Activated CD4-positive, alpha-beta memory T cell treated with anti-CD3 and anti-CD28 coated beads, Interleukin-2, amount 10 ng/mL, durations not matched to agents 7 days and 5 days (primary cell): ENCODE measurements at places on chromosomes 4 and X. TPM values are rescaled to one million over a fixed set of nuclear protein-coding genes. Genes with fewer than 3 reads are reported as not detected.

Gene CT45A1
- not detected for total RNA-seq

Gene PIGA
- 27.8 TPM for total RNA-seq

GRCh38 chr4:163161536-163162205 is 5.0 kb downstream of the NAF1 start:
- no peak for DNase-seq
- H3K27me3 ChIP-seq = no peaks in the 10 kb centered on the region
- no peak overlapping the region for H3K4me3 ChIP-seq

DNA sequence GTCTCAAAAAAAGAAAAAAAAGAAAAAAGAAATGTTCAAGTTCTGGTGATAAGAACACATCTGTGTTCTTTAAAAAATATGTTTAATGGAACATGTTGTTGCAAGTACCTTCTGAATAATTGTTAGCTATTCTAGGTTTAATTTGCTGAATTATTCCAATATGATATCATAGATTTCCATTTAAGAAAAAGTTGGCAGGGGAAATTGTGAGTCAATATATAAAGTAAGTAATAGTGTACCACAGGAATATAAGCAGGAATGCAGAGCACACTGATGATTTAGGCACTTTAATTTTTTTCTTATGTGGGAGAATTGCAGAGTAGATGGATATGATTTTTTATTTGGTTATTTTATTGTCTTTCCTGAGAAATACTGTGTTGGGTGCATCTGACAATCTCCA is 190.7 kb downstream of the RPA4 start:
- no peaks in the 10 kb centered on the region for H3K4me1 ChIP-seq
- H3K27ac ChIP-seq = no peak overlapping the region
- no peaks in the 10 kb centered on the region for H3K27me3 ChIP-seq
- no peak for DNase-seq

- no peak overlapping the region for H3K4me3 ChIP-seq
- H3K36me3 ChIP-seq = no peaks in the 10 kb centered on the region
- no peaks in the 10 kb centered on the region for H3K4me1 ChIP-seq
- no peak overlapping the region for H3K27ac ChIP-seq
Measured at GRCh38 chrX:123222920-123223319, 38.8 kb downstream of the GRIA3 start.

DNA sequence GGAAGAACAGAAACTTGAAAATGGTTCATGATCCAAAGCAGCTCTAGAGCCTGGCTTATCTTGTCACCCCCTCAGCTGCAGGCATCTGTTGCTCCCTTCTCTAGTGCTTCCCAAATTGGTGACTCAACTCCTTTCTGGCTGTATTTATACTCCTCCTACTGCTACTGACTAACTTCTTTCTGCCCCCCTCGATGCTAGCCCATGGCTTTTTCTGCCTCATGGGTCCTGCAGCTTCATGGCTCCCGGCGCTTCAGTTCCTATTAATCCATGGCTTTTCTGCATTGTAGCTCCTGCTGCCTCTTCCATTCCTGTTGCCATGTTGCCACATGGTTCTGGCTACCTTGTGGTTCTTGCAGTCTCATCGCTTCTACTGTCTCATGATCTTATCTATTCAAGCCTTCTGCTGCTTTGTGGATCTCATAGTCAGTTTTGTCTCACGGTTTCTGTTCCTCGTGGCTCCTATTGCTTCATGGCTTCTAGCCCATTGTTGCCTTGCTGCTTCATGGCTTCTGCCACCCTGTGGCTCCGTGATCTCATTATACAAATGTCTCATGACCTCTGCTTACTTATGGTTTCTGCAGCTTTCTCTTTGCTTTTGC is 48.1 kb downstream of the SMC1A start:
- no peak overlapping the region for H3K27ac ChIP-seq
- DNase-seq = no peak
- peaks cover 23% of the 10 kb centered on the region for H3K36me3 ChIP-seq
- no peak overlapping the region for H3K4me3 ChIP-seq
- no peaks in the 10 kb centered on the region for H3K27me3 ChIP-seq

DNA sequence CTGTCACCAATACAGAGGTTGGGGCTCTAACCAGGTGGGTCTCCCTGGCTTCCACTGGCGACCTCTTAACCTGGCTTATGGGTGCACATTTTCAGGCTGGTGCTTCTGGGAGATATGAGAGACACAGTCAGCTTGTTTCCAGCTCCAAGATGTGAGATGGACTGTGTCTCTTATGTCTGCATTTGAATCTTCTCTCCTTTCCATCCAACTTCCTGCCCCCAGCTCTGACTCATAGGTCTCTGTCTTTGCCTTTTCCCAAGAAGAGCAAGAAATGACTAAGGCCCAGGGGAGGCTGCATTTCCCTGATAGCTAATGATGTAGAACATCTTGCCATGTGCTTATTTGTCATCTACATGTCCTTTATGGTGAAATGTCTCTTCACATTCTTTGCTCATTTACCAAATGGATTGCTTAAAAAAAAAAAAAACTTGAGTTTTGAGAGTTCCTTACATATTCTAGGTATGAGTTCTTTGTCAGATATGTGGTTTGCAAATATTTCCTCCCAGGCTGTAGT is 3.2 kb upstream of the UXT start:
- H3K27me3 ChIP-seq = no peaks in the 10 kb centered on the region
- peak overlapping the region; percentile 74 for H3K27ac ChIP-seq
- H3K36me3 ChIP-seq = peaks cover 17% of the 10 kb centered on the region

DNA sequence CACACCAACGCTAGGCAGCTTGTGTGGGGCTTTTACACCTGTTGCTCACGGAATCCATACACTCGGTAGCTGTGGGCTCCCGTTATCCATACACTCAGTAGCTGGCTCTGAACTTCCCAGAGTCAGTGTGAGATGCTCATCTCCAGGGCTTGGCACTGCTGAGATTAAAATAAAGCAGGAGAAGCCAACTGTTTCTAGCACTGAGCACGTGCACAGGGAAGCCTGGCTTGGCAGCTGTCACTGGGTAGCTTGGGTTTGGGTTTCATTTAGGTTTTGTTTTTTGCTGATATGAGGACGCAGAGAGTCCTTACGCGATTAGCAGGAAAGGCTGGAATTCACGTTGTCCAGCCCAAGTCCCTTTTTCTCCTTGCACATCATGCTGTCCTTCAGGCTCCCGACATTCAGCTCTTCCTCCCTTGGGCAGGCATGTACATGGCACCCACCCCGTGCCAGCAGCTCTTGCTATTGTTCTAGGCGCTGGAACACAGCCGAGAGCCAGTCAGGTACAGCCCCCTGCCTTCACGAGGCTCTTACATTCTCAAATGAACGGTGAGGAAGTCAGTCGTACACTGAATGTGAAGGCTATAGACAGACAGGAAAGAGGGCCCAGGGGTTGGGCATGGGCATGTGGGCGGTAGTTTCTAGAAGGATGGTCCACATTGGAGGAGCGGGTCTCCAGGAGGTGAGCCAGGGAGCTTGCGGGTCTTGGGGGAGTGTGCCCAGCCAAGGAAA is 25.9 kb downstream of the NSG1 start:
- H3K4me3 ChIP-seq = no peak overlapping the region
- peaks cover 4% of the 10 kb centered on the region for H3K36me3 ChIP-seq
- DNase-seq = no peak
- no peaks in the 10 kb centered on the region for H3K4me1 ChIP-seq

Gene USP11
- total RNA-seq = 29.4 TPM

DNA sequence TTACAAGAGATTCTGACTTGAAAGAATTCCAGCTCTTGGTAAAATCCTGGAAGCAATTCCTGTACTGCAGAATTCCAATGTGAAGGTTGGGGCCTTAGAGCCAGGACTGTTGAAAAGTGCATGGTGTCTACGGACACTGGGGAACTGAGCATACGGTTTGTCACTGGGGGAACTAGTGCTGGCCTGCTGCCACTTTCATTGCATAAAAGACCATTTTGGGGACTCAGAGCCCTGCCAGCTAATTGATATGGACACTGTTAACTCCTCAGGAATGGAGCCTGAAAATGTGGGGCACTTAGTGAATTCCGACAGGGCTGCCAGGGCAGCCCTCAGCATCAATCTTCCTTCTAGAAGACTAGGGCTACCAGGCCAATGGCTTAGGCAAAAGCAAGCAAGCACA is 55.9 kb downstream of the AMOT start:
- H3K27me3 ChIP-seq = no peaks in the 10 kb centered on the region
- DNase-seq = no peak
- no peaks in the 10 kb centered on the region for H3K4me1 ChIP-seq

GRCh38 chr4:59925290-59925689 is 1274.8 kb upstream of the ADGRL3 start:
- no peak for DNase-seq
- no peaks in the 10 kb centered on the region for H3K4me1 ChIP-seq
- no peak overlapping the region for H3K27ac ChIP-seq
- H3K27me3 ChIP-seq = no peaks in the 10 kb centered on the region
- H3K36me3 ChIP-seq = no peaks in the 10 kb centered on the region

Gene PRSS12
- total RNA-seq = not detected

GRCh38 chr4:107900508-107900907 is 30.8 kb upstream of the CYP2U1 start:
- peaks cover 22% of the 10 kb centered on the region for H3K27me3 ChIP-seq
- no peaks in the 10 kb centered on the region for H3K36me3 ChIP-seq
- peaks cover 10% of the 10 kb centered on the region for H3K4me1 ChIP-seq
- no peak overlapping the region for H3K4me3 ChIP-seq
- no peak overlapping the region for H3K27ac ChIP-seq
